Lower lobe of right lung (tissue), 2 donors: ENCODE measurements at places on chromosomes 11 and 22. TPM values are rescaled to one million over a fixed set of nuclear protein-coding genes. Genes with fewer than 3 reads are reported as not detected.

Gene MSANTD4
- 19.6 TPM for total RNA-seq

GRCh38 chr22:46500201-46500600 lies 37.2 kb downstream of the CELSR1 start:
- H3K27me3 ChIP-seq = peaks cover 7% of the 10 kb centered on the region
- no peaks in the 10 kb centered on the region for H3K4me1 ChIP-seq
- no peak for DNase-seq
- H3K36me3 ChIP-seq = no peaks in the 10 kb centered on the region
- H3K4me3 ChIP-seq = no peak overlapping the region

Gene GPR83
- total RNA-seq = not detected

GRCh38 chr22:40463017-40463631 lies 92.7 kb downstream of the SGSM3 start:
- no peaks in the 10 kb centered on the region for H3K27me3 ChIP-seq
- peak overlapping the region; percentile 70 for H3K27ac ChIP-seq
- H3K4me3 ChIP-seq = peak overlapping the region; percentile 49
- DNase-seq = no peak

Gene FUT4
- total RNA-seq = 7.1 TPM

Gene TXN2
- total RNA-seq = 56.4 TPM

- no peaks in the 10 kb centered on the region for H3K36me3 ChIP-seq
- H3K27me3 ChIP-seq = no peaks in the 10 kb centered on the region
- DNase-seq = no peak
These were observed 54.0 kb upstream of the PITPNB start for GRCh38 chr22:27972732-27973698.

DNA sequence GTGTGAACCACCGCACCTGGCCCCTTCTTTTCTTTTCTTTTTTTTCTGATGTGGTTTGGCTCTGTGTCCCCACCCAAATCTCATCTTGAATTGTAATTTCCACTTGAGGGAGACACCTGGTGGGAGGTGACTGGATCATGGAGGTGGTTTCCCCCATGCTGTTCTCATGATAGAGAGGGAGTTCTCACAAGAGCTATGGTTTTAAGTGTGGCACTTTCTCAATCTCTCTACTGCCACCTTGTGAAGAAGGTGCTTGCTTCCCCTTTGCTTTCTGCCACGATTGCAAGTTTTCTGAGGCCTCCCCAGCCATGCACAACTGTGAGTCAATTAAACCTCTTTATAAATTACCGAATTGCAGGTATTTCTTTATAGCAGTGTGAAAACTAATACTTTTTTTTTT lies 4.9 kb upstream of the TCN2 start:
- H3K4me1 ChIP-seq = peaks cover 14% of the 10 kb centered on the region
- H3K36me3 ChIP-seq = no peaks in the 10 kb centered on the region
- no peak overlapping the region for H3K27ac ChIP-seq
- no peak for DNase-seq
- H3K4me3 ChIP-seq = no peak overlapping the region

DNA sequence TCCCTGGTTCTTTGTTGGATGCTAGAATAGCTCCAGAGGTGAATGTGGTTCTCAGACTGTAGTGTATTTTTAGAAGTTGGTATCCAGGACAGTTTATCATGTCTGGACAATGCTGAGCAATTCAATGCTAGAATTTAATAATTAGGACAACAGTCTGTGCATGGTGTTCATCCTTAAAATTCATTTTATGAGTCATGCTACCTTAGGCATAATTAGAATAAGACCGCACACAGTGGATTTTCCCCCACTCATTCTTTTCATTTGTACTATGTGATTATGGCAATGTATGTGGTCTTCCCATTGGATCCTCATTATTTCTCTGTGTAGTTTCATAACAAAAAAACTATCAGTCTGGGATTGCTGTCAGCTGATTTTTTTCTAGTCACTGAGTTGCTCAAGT lies 196.7 kb downstream of the ARHGAP42 start:
- DNase-seq = no peak
- no peaks in the 10 kb centered on the region for H3K4me1 ChIP-seq
- H3K4me3 ChIP-seq = no peak overlapping the region
- no peak overlapping the region for H3K27ac ChIP-seq

DNA sequence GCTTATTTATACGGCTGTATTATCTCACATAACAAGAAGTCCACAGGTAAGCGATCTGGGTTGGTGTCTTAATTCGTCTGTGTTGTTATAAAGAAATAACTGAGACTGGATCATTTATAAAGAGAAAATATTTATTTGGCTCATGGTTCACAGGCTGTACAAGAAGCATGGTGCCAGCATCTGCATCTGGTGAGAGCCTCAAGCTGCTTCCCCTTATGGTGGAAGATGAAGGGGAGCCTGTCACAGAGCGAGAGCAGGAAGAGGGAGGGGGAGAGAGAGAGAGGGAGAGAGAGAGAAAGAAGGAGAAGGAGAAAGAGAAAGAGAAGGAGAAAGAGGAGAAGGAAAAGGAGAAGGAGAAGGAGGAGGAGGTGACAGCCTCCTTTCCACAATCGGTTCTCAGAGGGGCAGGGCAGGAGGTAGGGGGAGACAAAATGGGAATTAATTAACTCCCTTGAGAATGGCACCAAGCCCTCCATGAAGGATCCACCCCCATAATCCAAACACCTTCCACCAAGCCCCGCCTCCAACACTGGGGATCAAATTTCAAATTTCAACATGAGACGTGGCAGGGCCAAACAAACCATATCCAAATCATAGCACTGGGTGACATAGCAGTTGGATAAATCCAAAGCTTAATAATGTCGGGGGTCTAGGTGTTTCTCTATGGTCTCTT lies 15.0 kb upstream of the TRIM44 start:
- H3K27me3 ChIP-seq = no peaks in the 10 kb centered on the region
- H3K4me3 ChIP-seq = no peak overlapping the region
- no peak overlapping the region for H3K27ac ChIP-seq
- H3K4me1 ChIP-seq = no peaks in the 10 kb centered on the region

Gene PKP3
- total RNA-seq = 23.1 TPM

Gene SULT4A1
- total RNA-seq = not detected

Gene SLC22A12
- not detected for total RNA-seq

DNA sequence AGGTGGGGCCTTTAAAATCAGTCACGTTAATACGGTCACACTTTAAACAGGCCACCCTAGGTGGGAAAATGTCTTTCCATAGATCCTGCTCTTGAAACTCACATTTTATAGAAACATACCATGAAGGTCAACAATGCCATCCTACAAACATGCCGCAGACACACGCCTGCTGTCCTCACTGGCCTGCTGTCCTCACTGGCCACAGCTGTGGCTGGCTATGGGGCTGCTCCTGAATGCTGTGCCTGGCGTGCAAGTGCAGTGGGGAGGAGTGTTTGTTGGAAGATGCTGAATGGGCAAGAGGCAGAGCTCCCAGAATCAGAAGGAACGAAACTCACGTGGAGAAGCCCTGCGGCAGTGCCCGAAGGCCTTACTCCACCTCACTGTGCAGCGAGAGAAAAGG lies 106.2 kb upstream of the BID start:
- no peak for DNase-seq
- H3K4me1 ChIP-seq = no peaks in the 10 kb centered on the region
- H3K36me3 ChIP-seq = peaks cover 42% of the 10 kb centered on the region
- no peak overlapping the region for H3K27ac ChIP-seq

DNA sequence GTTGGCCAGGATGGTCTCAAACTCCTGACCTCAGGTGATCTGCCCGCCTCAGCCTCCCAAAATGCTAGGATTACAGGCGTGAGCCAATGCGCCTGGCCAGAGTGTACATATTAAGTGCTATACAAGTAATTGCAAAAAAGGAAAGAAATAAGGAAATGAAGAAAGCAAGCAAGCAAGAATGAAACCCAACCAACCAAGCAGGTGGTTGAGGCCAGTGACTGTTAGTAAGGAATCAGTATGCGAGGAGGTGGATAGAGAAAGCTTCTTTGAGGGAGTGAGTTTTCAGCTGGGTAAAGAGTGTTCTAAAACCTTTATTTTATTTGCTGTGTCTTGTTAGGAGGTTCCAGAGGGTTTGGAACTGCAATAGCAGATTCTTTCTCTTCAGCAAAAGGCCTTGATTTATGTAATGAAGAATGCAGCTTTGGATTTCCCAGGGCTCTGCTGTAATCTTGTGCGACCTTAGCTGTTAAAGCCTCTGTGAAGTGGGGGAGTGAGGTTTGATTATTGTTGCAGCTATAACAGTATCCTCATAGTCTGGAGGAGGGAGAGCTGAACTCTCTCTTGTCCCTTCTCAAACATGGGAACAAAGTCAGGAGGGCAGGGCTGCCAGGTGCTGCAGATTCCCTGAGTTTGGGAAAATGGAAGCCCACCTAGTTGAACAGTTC lies 5.7 kb downstream of the AMPD3 start:
- no peaks in the 10 kb centered on the region for H3K27me3 ChIP-seq
- no peak for DNase-seq
- peaks cover 35% of the 10 kb centered on the region for H3K4me1 ChIP-seq

Gene MS4A7
- total RNA-seq = 315 TPM

DNA sequence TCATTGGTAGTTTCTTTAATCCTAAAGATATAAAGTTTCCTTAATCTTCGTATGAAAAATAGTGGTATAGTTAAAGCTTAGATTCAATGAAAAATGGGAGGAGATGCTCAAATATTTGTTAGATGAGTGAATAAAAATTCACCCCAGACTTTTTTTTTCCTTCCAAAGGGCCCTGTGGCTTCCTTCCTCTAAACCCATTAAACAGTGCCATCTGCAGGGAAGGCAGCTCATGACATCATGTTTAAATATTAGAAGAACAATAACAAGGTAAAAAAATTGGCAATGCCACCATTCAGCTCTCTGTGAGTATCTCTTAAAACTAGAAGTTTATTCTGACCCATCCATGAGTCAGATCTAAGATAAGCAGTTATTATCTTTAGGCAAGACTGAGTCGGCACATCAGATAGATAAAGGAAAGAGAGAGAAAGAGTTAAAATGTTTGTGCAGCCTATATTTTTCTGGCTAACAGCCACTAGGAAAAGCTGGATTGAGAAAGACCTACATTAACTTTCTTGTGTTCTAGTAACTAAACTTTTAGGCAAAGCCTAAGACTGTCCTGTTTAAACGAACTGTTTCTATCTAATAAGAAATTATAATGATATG lies 19.1 kb upstream of the OOSP1 start:
- H3K27me3 ChIP-seq = no peaks in the 10 kb centered on the region
- no peaks in the 10 kb centered on the region for H3K4me1 ChIP-seq
- no peak overlapping the region for H3K4me3 ChIP-seq

DNA sequence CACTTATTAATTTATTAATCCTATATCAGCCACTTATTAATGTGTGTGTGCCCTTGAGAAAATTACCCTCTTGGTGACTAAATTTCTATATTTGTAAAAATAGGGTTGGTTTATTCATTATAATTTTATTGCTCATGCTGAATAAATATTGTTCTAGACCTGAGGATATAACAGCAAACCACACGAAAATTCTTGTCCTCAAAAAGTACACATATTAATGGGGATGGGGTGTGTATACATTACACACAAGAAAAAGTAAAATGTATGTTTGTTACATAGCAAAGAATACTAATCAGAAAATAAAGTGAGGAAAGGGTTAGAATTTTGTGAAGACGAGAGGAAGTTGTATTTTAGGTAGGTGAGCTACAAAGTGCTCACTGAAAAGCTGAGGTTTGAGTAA lies 1068.9 kb upstream of the RAG2 start:
- H3K36me3 ChIP-seq = no peaks in the 10 kb centered on the region
- H3K4me1 ChIP-seq = no peaks in the 10 kb centered on the region
- H3K27ac ChIP-seq = no peak overlapping the region
- DNase-seq = no peak

Gene RASL10A
- total RNA-seq = 0.83 TPM

DNA sequence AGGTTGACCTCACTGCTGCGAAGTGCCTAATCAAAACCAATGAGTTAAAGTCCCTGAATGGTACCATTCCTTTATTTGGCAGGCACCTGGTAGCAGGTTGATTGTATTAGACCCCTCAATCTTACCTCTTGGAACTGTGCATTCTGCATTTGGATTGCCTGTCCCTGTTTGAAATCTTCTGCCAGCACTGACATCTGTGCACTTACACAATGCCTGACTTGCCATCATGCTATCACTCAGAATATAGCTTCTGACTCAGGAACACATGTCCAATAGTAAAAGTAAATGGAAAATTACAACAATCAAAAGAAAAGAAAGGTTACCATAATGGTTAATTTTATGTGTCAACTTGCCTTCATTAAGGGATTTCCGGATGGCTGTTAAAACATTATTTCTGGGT lies 366.0 kb upstream of the PDGFD start:
- no peak for DNase-seq
- H3K27ac ChIP-seq = no peak overlapping the region
- H3K27me3 ChIP-seq = no peaks in the 10 kb centered on the region
- no peak overlapping the region for H3K4me3 ChIP-seq
